Inflammatory macrophage (primary cell): ENCODE measurements at places on chromosomes 2 and 18.

GRCh38 chr2:160479269-160479668 is 14.3 kb downstream of the RBMS1 start:
- DNase-seq: no peak

GRCh38 chr18:59358414-59358711 is 702 bp downstream of the LMAN1 start:
- no peak for DNase-seq

DNA sequence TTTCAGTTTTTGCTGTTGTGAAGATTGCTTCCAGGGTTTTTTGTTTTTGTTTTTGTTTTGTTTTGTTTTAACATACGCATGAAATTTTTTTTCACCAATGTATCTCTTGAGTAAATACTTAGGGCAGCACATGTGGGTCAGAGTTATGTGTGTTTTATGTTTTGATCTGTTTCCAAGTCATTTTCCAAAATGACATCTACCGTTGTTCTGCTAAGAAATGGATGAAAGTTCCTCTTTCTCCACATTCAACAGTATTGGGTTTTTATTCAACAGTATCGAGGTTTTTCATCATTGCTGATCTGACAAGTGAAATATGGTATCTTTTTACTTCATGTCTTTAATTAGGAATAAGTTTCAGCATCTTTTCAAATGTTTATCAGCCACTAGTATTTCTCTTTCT is 16.7 kb downstream of the RNF144A start:
- DNase-seq: no peak

- DNase-seq: no peak
These were observed 78.0 kb upstream of the RPL31 start for GRCh38 chr2:100924122-100924519.

DNA sequence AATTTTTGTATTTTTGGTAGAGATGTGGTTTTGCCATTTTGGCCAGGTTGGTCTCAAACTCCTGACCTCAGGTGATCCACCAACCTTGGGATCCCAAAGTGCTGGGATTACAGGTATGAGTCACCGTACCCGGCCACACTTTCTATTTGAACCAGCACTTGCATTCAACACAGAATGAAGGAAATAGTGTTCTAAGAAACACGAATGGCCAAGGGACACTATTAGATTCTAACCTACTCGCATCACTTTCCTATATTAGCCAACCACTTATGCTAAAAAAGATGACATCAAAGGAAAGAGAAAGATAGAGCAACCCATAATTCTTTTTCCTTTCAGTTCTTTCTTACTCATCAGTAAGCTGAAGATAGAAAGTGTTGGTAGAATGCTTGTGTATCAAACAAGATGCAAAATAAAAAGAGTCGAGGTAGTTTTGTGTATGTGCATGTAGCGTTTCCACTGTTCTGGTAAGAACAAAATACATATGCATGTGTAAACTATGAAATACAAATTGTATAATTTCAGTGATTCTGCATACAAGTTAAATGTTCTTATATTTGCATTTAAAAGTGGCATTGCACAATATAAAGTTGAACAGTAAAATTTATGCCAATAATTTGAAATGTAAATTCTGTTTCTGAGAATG is 247.6 kb downstream of the CDCA7 start:
- no peak for DNase-seq

DNA sequence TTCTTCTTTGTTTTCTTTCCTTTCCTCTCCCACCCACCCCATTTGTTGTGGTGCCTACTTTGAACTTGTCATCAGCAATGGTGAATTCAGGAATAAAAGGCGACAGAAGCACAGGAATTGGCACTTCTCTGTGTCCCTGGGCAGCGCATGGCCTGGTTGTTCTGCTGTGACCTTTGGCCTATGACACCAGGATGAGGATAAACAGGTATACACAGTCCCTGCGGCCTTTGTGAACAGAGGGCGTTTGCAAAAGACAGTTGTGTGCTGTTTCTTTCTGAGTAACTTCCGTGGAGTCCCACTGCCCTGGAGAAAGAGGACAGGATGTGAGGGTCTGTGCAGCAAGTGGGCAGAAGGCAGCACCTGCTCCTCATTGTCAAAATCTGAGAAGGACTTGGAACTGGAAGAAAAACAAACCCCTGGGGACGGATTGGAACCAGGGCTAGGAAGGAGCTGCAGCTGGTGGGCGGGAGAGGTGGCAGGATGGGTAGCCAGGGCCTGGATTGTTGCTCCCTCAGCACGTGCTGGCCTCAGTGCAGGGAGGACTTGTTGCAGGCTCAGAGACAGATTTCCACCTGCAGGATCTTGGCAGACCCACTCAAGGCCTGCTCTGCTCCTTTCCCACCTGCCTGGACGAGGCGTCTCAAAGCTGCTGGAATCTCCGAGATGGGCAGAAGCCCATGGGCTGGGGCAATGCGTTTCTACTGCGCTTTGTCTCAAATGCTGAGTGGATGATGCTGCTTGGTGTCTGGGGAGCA is 159.5 kb downstream of the ACKR3 start:
- DNase-seq: no peak

- no peak for DNase-seq
These were observed 67.1 kb downstream of the PRELID3A start for GRCh38 chr18:12474876-12475275.

DNA sequence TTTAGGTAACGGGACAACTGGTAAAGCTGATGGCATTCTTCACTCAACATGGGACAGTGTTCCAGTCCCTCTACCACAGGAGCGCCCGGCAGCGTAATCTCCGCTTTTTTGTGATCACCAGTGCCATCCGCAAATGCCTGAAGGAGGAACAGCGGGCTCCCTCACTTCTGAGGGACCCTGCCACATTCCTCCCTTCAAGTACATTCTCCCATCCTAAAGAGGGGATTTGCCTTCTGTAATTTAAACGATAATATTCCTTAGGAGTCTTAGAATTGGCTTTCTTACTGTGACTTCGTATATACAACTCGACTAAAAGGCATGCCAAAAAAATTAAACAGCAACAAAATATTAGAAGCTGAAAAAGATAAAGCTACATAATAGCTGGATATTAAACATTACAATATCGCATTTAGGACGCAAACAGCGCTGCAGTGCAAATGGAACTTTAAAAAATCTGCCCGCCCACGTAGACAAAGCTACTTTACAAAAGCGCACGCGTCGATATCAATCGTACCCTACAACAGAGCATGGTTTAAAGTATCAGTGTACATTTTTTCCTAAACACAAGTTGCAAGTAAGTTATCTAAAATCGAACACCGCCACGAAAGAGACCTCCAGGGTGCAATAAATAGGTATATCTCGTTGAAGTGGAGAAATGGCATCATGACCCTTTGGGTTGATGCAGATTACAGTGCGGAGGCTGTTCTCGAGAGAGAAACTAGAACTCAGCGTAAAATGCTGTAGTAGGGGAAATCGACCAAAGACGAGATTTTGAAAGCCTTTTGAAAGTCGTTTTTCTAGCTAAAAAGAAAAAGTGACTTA is 2.3 kb upstream of the VSNL1 start:
- no peak for DNase-seq

GRCh38 chr18:29841631-29842030 is 1200.9 kb downstream of the DSC3 start:
- no peak for DNase-seq

- DNase-seq: no peak
These were observed 7.1 kb downstream of the UBR3 start for GRCh38 chr2:169834401-169834800.

DNA sequence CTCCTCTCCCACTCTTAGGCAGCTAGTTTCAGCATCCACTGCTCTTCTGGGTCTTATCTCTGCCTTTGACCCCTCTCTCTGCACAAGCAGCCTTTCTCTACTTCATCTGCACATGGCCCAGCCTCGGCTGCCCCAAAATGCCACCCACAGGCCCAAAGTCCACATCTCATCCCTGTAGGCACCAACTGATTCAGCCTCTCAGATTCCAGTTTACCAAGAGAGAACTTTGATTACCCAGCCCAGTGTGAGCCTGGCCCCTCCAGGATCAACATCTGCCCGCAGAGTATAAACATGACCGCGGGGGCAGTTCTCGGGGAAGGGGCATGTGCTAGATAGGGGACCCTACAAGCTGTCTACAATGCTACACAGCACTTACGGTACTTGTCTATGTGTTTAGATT is 141.7 kb downstream of the RTN4 start:
- DNase-seq: no peak

GRCh38 chr18:38239606-38240005 is 674.0 kb upstream of the CELF4 start:
- no peak for DNase-seq

- no peak for DNase-seq
These were observed 549.9 kb upstream of the ACVR2A start for GRCh38 chr2:147294825-147295392.

DNA sequence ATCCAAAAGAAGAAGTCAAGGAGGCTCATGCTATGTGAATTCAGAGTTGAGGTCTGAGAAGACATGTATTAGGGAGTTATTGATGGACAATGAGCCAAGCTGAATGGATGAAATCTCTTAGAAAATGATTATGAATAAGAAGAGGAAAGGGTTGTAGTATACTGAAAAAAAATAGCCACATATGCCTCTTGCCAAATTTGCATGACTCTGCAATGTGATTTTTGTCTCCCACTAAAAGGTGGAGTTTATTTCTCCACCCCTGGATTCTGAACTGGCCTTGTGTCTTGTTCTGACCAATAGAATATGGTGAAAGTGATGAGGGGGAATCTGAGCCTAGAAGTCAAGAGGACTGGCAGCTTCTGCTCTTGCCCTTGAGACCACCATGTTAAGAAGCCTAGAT is 8.6 kb upstream of the ERICH2 start:
- no peak for DNase-seq

DNA sequence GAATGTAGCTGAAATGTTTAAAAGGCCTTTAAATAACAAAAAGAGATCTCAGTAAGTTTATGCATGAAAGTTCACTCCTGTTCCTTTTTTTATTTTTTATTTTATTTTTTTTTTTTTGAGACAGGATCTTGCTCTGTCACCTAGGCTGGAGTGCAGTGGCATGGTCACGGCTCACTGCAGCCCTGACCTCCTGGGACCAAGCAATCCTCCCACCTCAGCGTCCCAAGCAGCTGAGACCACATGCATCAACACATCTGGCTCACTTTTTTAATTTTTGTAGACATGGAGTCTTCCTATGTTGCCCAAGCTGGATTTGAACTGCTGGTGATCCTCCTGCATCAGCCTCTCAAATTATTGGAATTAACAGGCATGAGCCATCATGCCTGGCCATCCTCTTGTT is 84.3 kb downstream of the KANSL1L start:
- no peak for DNase-seq

GRCh38 chr2:36059691-36060090 is 295.9 kb upstream of the CRIM1 start:
- DNase-seq: peak; percentile 15

- DNase-seq: peak; percentile 80
These were observed 36.1 kb upstream of the MRPL33 start for GRCh38 chr2:27735263-27735904.

GRCh38 chr18:31451625-31452024 is 4.1 kb downstream of the DSG3 start:
- DNase-seq: no peak

DNA sequence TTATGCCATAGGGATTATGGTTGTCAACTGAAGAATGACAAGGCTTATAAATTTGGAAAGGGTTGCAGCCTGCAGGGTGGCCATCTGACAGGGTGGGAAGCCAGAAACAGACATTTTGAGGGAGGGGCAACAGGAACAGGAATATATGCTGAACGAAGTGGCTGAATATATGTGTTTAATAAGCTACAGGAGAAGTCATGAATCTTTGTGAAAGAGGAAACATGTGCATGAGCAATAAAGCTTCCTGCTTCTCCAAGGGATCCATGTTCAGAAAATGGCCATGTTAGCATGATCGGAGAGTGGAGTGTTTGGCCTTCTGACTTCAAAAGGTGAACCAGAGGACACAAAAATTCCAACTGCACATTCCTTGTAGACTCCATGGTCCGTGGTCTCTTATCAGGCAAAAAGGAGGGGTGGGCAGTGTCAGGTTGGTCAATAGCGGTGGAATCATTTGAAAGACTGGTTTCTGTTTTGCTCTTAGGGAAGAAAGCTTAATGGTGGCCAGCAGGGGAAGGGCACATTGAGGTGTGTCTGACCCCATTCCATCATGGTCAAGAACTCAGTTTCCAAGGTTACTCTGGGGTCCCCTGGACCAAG is 144.1 kb downstream of the SOCS6 start:
- peak; percentile 30 for DNase-seq

GRCh38 chr2:41932241-41933045 is 115.4 kb upstream of the PKDCC start:
- no peak for DNase-seq

DNA sequence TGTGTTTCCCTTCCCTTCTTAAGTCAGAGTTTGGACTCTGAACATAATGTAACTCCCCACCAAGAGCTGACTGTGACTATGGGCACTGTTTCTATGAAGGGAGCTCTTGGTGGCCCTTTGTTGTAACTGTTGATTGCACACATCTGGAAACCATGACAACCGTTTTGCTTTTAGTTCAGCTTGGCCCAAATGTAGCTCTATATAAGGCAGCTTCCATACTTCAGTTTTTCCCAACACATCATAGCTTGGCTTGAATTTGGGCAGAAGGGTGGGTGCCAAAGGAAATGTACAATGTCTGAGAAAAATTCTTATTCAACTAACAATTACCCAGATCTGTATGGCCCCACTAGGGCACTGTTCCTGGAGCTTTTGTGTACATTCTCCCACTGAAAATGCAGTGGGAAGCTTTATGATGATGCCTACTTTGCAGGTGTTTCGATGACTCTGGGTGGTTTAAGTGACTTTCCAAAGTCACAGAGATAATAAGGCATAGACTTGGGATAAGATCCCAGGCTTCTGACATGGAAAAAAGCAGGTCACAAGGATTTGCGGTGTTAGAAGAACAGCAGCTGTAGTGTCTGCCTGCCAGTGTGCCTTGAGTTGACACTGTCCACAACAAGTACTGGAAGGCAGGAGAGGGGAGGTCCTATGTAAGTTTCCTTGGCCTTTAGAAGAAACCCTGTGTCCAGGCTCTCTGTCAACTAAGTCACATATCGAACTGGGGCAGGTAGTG is 2.4 kb upstream of the CETN1 start:
- no peak for DNase-seq

DNA sequence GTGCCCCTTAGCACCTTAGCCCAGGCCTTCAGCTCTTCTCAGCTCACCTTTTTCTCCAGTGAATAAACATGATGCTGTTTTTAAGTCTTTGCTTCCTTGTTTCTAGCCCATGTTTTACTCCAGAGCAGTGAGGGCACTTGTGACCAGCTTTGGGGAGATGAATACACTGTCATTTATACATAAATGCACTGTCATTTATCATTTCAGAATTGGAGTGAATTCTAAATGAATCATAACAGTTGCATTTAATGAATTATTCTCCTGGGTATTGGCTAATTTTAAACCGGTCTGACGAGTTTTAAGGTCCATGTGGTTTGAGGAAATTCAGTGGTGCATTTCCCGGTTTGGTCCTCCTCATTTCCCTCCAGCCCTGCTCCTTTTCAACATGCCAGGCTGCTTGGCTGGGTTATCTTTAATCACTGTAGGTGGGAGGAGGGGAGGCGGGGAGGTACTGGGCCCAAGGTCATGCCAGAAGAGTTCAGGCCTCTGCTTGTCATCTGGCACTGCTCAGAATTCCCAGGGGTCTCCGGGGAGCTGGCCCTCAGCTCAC is 23.9 kb downstream of the PRKCE start:
- no peak for DNase-seq
